Activated CD4-positive, alpha-beta memory T cell treated with anti-CD3 and anti-CD28 coated beads for 36 hours (primary cell): ENCODE measurements at places on chromosomes 2 and 18.

DNA sequence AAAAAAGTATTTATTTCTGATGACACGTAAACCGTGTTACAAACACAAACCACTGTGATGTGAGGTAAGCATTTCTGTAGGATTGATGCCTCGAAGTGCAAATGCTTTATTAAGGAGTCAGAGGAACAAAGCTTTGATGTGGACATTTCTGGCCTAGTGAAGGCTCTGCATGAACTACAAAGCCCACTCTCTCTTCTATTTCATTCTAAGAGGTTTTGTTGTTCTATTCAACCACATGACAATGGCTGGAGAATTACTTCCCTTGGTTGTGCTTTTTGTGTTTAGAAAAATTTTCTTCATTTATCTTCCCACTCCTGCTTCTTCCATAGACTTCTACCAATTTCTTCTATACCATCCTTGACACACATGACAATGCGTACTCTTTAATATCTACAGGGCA is 125.7 kb upstream of the CCDC195 start:
- DNase-seq = no peak

DNA sequence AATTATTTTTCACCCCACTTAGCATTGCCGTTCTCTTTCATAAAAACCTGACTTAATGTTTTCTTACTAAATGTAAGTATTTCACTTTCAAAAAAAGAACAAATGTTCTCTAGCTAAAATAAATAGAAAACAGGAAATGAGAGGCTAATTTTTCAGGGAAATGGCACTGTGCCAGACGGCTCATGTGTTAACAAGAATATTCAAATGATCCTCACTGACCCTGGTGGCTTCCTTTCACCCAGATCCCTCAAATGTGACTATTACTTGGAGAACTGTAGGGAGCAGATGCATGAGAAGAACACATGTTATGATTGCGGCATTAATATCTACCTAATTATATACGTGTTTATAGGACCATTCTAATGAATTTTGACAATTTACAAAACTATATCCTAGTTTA is 827.7 kb downstream of the SOCS6 start:
- DNase-seq = no peak

DNA sequence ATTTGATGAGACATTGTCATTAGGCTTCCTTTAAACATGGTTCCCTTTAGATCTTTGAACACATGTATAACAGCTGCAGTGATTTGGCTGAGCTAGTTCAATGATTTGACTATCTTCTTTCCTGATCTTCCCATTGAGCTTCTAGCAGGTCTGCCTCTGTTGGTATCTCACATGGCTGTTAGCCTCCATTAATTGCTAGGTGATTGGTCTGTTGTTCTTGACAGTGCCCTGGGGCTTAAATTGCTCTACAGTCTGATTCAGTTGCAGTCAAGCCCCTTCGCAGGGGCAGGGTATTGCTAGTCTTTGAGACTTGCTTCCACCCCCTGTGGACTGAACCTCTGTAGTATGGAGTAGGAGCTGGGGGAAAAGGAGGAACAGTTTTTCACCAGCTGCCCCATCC is 24.1 kb downstream of the SKA1 start:
- DNase-seq = no peak

DNA sequence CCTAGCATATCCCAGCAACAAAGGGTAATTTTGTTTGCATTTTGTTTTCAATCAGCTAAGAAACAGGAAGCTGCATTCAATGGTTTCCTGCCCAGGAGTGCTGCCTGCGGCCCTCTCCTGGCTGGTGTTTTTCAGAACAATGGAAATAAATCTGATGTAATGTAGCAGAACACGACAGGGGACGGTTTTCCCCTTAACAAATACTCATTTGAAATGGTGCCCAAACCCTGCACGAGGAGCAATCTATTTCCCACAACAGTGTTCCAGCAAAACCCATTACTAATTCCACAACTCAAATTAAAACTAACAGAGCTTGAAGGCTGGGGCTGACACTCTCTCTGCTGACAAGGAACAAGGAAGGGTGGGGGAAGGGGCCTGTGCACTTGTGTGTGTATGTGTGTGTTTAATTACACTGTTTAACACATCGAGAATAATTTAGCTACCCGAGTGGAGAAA is 8.7 kb downstream of the CAPN13 start:
- peak; percentile 13 for DNase-seq
